Stimulated activated CD8-positive, alpha-beta memory T cell treated with anti-CD3 and anti-CD28 coated beads, Interleukin-15, amount 100 ng/mL, for 1 hour (primary cell): ENCODE measurements at places on chromosomes 13 and 19.
A peak's percentile ranks its signal among the peaks of the same experiment; 100 is the strongest.

- no peak for DNase-seq
These were observed 134.3 kb downstream of the KDM4B start for GRCh38 chr19:5103061-5103701.

- no peak for DNase-seq
These were observed 549 bp downstream of the SMIM17 start for GRCh38 chr19:56643460-56643955.

DNA sequence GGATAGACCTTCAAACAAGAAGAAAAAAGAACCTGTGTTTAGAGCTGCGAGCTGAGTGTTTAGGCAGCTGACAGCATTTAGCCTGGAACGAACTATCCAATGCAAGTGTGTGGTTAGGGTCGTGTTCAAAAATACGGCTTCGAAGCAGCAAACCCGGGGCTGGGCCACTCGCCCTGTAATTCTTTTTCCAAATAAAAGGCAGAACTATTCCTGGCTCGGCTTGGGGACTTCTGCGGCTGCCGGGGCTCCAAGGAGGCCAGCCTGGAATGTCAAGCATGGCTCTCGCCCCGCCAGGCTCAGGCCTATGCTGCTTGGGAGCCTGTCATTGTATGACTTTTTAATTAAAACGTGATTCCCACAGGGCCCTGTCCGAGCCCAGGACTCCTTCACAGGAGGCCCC, 51.7 kb upstream of the KLF2 start:
- no peak for DNase-seq

GRCh38 chr19:13850910-13851733, 25.8 kb upstream of the NANOS3 start:
- no peak for DNase-seq

DNA sequence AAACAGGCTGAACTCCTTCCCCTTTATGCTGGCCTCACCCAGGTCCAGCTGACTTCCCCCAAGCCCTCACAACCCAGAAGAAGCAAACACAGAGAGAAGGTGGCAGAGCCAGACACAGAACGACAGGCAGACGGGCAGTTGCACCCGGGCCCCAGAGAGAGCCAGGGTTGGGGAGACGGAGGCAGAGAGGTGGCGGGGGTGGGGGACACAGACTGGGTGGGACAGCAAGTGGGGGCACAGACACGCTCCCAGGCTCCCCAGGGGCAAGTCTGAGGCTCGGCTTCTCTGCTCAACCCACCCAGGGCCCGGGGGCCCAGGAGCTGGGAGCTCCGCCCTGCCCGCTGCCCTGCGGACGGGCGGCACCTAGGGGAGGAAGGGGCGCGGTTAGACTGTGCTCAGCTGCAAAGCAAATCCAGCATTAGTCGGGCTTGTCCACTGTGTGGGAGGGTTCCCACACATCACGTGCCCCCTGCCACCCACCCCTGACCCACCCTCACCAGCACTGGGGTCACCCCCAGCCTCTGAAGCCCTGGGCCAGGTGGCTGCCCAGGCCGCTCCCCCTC, 31.3 kb upstream of the ASF1B start:
- no peak for DNase-seq

DNA sequence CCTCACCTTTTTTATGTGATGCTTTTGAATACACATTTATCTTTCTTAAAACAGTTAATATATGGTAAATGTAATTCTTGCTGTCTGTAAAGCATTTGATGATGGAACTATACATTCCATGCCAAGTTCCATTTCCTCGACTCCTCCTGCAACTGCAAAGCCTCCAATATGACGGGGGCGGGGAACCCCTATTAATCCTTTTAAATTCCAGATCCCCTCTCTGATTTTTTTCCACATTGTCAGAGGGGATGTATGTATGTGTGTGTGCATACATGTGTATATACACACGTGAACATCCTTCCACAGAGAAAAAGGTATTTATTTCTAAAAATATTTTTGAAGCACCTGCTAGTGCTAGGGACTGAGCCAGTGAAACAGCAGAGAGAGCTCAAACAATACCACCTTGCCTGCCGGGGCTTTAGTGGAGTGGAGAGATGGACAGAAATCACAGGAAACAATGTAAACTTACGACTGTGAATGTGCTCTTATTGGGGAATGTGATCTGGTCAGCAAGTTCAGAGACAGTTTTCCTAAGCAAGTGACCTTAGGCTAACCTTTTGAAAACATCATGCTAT, 25.3 kb upstream of the MAB21L1 start:
- DNase-seq, result no peak

GRCh38 chr19:52945652-52946321, 16.9 kb downstream of the ZNF816 start:
- DNase-seq, result no peak

DNA sequence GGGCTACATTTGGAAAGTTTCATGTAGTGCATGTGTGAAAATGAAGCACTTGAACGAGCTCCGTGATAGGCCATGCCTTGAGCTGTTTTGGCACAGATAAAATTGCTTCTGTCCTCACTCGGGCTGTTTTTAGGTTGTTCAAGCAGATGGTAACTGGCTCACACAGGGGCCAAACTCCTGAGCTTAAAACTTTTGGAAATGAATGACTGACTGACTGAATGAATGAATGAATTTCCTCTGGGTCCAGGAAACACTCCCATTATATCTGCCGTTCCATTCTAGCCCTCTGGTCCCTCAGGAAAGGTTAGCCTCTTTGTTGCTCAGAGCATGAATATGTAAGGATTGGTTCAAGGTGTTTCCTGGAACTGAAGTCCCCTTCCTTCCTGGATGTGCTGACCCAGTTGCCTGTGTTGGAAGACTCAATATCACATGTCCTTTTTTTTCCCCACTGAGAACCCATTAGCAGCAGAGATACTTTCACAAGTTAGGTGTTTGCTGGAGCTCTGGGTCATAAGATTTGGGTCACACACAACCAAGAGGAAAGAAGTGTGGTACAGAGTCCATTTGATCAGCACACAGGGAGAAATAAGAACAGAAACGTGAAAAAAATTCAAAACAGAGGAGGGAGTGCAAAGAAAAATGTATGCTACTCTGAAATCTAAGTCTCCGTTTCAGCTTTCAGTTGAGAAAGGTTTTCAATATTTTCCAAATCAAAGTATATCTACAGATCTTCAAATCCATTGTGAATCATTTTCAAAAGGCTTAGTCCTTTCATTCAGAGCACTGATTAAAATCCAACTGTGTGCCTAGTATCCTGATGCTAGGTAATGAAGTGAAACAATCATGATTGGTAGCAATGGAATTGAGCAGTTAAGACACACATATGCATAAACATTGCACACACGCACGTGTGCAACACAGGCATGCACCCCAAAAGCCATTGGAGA, 18.9 kb downstream of the MBNL2 start:
- no peak for DNase-seq

DNA sequence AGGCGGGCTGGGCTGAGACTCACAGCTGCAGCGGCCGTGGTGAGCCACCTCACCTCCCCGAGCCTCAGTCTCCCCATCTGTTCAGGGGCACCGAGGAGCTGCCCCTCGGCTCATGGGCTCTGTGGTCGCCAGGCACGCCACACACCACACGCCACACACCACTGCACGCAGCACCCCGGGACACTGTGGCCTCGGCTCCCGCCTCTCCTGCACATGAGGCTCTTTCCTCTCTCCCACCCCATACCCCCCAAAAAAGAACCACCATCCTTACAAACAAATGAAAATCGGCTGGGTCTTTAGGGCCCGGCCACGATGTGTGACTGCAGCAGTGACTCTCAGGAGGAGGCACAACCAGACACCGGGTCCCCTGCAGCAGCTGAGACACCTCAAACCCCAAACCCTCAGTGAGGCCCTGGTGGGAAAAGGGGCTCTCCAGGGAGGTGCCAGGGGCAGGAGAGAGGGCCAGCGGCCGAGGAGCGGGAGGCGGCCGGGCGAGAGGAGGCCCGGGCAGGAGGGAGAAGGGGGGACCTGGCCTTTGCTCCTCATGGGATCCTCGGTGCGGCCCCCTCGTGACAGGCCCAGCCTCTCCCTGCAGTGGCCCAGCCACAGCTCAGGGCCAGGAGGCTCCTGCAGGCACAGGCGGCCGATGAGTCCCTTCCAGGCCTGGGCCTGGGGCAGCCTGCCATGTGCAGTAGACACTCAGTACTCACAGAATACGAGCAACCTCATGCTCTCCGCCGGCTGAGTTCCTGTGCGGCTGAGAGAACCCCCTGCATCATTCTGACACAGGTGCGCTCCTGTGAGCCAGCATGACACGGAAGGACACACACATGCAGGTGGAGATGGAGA, 66.3 kb downstream of the RASA3 start:
- no peak for DNase-seq

GRCh38 chr13:51027644-51028043, 83.4 kb downstream of the C13orf42 start:
- no peak for DNase-seq

DNA sequence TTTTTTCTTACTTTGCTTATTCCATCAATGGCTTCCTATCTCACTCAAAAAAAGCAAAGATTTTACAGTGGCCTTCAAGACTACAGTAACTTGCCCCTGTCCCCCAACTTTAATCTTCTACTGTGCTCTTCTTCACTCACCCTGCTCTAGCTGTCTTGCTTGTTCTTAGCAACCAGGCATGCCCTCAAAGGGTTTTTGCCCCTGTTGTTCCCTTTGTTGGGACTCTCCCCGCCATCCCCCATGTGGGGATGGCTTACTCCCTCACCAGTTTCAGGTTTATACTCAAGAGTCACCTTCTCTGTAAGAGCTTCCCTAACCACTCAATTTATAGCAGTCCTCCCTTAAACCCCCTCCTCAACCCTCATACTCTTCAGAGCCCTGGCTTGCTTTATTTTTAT, 5.4 kb downstream of the MTMR6 start:
- no peak for DNase-seq

GRCh38 chr13:77492982-77493381, 42.5 kb upstream of the SCEL start:
- DNase-seq, result no peak

- no peak for DNase-seq
These were observed 152.6 kb upstream of the VSTM2B start for GRCh38 chr19:29372921-29373797.

- DNase-seq, result no peak
These were observed 43.5 kb upstream of the RGCC start for GRCh38 chr13:41413872-41414271.

DNA sequence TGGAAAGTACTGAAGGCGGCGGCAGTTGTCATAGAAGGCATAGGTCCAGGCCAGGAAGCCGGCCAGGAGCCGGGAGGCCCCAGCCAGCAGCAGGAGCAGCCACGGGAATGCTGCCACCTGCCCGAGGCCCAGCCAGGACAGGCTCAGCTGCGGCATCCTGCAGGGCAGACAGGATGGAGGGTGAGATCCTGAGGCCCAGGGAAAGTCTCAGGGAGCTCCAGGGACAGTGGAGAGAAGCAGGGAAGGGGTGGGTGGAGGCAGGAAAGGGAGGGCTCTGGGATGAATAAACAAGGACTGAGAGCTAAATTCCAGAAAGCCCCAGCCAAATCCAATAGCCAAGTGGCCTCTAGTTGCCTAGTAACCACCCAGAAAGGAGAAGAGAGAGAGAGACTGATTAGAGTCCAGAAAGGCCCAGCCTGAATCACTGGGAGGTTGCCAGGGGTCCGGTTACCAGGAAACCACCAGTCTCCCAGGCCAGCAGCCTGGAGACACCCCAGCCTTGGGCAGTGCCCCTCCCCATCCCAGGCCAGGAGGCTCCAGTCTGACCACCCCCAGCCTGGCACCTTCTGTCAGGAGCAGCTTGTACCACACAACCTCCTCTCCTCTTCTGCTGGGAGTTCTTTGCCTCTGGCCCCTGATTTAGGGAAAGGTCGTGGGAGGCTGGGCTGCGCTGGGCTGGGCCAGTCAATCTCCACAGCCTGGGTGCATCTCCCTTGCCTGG, 7.5 kb upstream of the OR10H5 start:
- DNase-seq, result no peak

- DNase-seq, result no peak
These were observed 270.4 kb downstream of the DCT start for GRCh38 chr13:94209117-94209516.

- no peak for DNase-seq
These were observed 12.1 kb upstream of the PEX11G start for GRCh38 chr19:7500811-7501450.

DNA sequence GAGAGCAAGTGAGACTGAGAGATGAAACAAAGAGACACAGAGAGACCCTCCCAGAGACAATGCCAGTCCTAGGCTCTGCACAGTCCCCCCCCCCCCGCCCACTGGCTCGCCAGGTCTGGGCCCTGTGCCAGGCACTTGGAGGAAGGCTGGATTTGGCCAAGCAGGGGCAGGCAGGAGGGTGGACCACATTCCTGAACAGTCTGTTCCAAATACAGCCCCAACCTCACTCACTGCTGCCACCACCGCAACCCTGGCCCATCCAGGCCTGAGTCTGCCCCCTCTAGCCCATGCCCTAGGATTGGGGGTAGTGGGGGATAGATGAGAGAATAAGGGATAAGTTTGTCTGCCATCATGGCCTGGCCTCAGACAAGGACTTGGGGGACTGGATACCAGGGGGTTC, 19.0 kb downstream of the CYP2F1 start:
- DNase-seq, result no peak

DNA sequence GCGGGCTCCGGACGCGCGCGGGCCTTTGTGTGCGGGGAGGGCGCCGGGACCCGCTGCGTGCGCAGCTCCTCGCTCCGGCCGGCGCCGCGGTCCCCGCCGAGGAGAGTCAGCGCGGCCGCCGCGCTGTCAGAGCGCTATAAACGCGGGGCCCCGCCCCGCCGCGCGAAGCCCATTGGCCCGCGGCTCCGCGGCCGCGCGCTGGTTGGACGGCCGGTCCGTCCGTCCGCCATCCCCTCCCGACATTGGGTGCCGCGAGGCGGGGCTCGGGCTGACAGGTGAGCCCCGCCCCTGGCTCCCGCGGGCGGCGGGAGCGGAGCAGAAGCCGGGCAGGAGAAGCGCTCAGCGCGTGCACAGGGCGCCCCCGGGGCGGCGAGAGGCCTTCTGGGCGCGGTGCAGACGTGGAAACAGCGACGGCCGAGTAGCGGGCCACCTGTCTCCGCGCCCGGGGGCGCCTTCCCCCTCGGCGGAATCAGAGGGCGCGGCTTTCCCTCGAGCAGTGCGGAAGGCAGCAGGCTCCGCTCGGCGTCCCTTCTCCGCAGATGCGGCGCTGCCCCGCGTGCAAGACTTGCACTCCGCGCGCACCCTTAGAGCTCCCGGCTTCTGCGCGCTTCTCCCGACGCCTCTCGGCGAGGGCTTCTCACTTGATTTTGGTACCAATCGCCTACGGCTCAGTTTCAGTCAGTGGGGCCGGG, at the start of gene EFNB2:
Gene EFNB2, minus strand, starts transcription at position 111 of the 692 bp plus-strand sequence. CDS start 698 bp downstream, outside the sequence.
- peak; percentile 49 for DNase-seq

- no peak for DNase-seq
These were observed 34.4 kb downstream of the CCDC70 start for GRCh38 chr13:51895906-51896888.

DNA sequence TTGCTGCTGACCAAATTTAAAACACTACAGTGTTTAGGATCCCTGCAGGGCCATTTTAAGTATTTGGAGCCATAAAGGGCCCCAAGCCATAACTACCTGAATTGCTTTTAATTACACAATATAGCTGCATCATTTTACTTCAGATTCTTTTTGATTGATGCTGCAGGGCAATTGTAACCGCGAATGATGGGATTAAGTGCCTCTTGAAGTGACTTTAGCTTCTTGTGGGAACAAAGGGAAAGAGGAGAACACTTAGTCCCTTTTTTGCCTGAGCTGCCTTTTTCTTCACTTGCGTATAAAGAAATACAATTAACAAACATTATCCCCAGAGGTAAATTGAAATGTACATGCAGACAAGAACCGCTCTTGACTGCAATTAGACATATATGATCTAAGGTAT, 228.5 kb downstream of the ZIC5 start:
- DNase-seq, result no peak

- DNase-seq, result no peak
These were observed 4.2 kb downstream of the LTBP4 start for GRCh38 chr19:40605216-40605971.
